SK-N-SH (cell line): ENCODE measurements at places on chromosomes 2 and 18. TPM values are rescaled to one million over a fixed set of nuclear protein-coding genes. Genes with fewer than 3 reads are reported as not detected.
A peak's percentile ranks its signal among the peaks of the same experiment; 100 is the strongest.

DNA sequence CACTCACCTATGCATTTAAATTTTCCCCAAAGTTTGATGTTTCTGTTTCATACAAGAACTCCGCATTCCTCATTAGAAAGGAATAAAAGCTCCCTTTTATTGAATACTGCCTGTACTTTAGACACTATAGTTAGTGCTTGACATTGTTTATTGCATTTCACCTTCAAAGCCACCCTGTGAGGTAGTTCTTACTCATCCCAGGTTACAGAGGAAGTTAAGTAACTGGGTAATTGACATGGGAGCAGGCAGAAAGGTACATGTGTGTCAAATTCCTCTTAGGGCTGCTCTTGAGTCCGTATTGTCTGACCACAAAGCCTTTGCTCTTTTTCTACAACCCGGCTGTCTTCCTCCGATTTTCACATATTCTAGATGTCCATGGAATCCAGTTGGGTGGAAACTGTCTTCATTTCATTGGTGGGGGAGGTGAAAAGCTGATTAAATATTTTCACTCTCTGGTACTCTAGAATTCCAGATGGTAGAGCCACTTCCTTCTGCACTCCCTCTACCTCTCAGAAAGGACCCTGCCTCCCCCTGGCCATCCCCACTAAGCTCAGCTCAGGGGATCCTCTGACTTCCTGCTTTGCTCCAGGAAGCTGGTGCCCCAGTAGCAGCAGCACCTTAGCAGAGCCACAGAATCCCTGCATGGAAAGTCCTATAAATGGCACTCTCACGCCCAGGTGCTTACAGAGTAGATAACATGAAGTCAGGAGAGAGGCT, 319.2 kb downstream of the LRATD1 start:
- H3K4me1 ChIP-seq, result no peaks in the 10 kb centered on the region
- no peak for DNase-seq
- H3K36me3 ChIP-seq, result no peaks in the 10 kb centered on the region
- no peak overlapping the region for H3K27ac ChIP-seq

- peaks cover 1% of the 10 kb centered on the region; the same call in 1 of the 2 replicates for H3K4me1 ChIP-seq
- no peaks in the 10 kb centered on the region for H3K27me3 ChIP-seq
- no peak for DNase-seq
- no peaks in the 10 kb centered on the region for H3K36me3 ChIP-seq
Measured at GRCh38 chr2:42101206-42102023, 53.6 kb downstream of the PKDCC start.

DNA sequence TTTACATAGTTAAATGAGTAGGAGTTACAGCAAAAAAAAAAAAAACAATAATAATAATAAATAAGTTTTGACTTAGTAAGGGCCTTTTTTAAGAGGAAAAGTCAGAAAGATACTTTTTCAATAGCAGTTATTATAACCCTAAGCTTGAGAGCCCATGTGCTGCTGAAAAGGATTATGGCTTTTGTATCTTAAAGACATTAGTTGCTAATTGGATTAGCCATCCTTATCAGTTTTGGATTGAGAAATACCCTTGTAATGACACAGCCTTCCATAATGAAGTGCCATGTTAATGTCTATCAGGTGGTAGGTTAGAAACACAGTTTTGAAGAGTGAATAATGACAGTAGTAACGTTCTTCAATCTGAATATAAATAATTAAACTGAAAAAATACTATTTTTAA, 554.0 kb downstream of the RIT2 start:
- H3K4me1 ChIP-seq, result no peaks in the 10 kb centered on the region
- no peak overlapping the region for H3K4me3 ChIP-seq
- no peak overlapping the region for H3K27ac ChIP-seq
- no peaks in the 10 kb centered on the region for H3K27me3 ChIP-seq

GRCh38 chr2:232236200-232236599, 142.4 kb upstream of the ALPP start:
- no peak overlapping the region for H3K27ac ChIP-seq
- DNase-seq, result no peak
- H3K4me1 ChIP-seq, result no peaks in the 10 kb centered on the region
- no peaks in the 10 kb centered on the region for H3K27me3 ChIP-seq

- no peak for DNase-seq
- H3K36me3 ChIP-seq, result no peaks in the 10 kb centered on the region
- H3K4me3 ChIP-seq, result no peak overlapping the region
- no peaks in the 10 kb centered on the region for H3K27me3 ChIP-seq
- no peaks in the 10 kb centered on the region for H3K4me1 ChIP-seq
Measured at GRCh38 chr2:158204741-158205165, 103.1 kb downstream of the UPP2 start.

- no peak overlapping the region for H3K4me3 ChIP-seq
- no peaks in the 10 kb centered on the region for H3K27me3 ChIP-seq
- DNase-seq, result no peak
- H3K36me3 ChIP-seq, result no peaks in the 10 kb centered on the region
- H3K4me1 ChIP-seq, result peaks cover 2% of the 10 kb centered on the region; the same call in 1 of the 2 replicates
Measured at GRCh38 chr18:59068276-59069071, 71.2 kb upstream of the SEC11C start.

GRCh38 chr2:223774193-223774592, 63.2 kb downstream of the AP1S3 start:
- H3K36me3 ChIP-seq, result no peaks in the 10 kb centered on the region; the same call in 1 of the 2 replicates
- DNase-seq, result no peak
- no peak overlapping the region for H3K4me3 ChIP-seq
- H3K27ac ChIP-seq, result no peak overlapping the region
- no peaks in the 10 kb centered on the region for H3K27me3 ChIP-seq

DNA sequence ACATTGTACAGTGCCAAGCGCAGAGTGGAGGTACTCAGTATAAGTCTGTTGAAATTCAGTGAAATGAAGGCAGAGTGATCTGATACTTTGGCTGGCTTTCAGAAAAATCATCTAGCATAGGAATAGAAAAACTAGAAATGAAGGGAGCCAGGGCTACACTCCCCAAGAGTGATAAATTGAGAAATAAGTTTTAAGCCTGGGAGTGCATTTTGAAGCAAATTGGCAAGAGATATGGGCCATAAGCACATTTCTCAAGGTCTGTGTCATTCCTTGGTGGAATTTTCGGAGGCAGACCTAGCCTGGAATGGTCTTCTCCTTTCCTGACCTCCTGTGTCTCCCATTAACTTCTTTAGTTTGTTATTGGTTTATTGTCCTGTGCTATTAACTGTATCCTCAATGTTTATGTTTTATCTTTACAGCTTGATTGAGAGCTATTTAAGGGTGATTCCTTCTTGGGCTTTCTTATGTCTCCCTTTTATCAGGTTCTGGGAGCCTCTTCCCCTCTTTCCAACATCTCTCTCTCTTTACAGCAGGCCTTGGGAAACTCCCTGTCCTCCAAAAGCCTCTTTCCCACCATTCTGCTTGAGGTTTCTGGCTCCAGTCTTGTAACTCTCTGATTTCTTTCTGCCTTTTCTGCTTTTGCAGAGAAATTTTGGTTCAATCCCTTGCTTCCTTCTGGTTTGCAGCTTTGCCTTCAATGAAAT, 649.5 kb downstream of the SLC4A3 start:
- peak overlapping the region; percentile 76 for H3K27ac ChIP-seq
- H3K27me3 ChIP-seq, result no peaks in the 10 kb centered on the region
- H3K4me1 ChIP-seq, result peaks cover 44% of the 10 kb centered on the region
- DNase-seq, result no peak
- no peak overlapping the region for H3K4me3 ChIP-seq

DNA sequence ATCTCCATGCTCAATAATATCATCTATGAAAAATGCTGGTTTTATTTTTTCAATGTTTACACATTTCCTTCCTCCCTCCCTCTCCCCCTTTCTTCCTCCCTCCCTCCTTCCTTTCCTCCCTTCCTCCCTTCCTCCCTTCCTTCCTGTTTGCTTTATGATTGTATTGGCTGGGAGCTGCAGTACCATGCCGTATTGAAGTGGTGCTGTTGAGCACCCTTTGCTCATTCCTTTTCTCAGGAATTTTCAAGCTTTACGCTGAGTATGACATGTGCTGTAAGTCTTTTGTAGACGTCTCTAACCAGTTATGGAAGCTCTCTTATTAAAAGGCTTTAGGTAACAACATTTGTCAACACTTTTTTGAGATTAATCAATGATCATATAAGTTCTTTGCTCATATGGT, 100.4 kb downstream of the SNTG2 start:
- peak; percentile 44 for DNase-seq
- H3K4me1 ChIP-seq, result peaks cover 19% of the 10 kb centered on the region
- H3K27ac ChIP-seq, result no peak overlapping the region
- H3K4me3 ChIP-seq, result no peak overlapping the region
- no peaks in the 10 kb centered on the region for H3K27me3 ChIP-seq
- H3K36me3 ChIP-seq, result no peaks in the 10 kb centered on the region

DNA sequence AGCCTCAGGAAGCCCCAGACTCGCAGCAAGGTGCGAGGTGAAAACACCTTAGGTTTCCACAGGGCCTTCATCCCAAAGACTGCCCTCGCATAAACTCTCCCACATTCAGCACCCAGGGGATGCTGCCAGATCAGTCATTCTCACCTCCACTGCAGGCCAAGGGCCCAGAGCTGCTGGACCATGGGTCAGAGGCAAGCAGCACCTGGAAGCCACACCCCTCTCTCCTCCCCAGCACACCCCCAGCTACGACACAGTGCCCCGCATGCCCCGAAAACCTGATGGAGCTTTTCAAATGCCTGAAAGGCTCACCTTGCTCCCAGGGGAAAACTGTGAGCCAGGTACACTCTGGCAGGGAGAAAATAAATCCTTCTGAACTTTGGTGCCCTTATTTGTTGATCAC, 31.9 kb upstream of the LDLRAD4 start:
- H3K27me3 ChIP-seq, result no peaks in the 10 kb centered on the region; the same call in 1 of the 2 replicates
- H3K4me3 ChIP-seq, result no peak overlapping the region
- no peak overlapping the region for H3K27ac ChIP-seq
- no peak for DNase-seq

DNA sequence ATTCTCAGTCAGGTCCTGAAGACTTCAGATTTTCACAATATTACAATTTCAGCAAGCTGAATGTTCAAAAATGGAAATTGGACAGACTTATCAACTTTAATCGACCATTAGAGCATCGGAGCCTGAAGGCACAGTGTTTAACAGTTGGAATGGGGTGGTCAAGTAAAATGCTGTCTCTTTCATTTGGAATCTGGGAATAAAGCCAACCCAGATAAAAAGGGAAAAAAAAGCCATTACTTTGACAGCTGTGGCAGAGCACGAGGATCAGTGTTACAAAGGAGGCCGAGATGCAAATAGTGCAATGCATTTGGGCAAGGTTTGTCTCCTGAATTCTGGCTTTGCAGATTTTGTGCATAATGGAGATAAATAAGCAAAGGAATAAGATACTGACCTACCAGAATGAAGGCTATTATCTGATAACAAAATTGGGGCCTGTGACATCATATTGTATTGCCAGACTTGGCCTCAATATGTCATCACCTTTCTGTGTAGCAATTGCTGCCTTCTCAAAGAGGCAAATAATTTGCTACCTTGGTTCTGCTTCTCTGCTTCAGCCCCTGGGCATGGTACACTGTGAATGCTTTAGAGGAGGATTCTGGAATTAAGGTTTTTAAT, 277.5 kb upstream of the KLHL29 start:
- no peaks in the 10 kb centered on the region for H3K27me3 ChIP-seq
- H3K36me3 ChIP-seq, result no peaks in the 10 kb centered on the region
- H3K4me1 ChIP-seq, result peaks cover 17% of the 10 kb centered on the region
- peak overlapping the region; percentile 93 for H3K27ac ChIP-seq

GRCh38 chr2:217988014-217988839, 14.6 kb downstream of the TNS1 start:
- no peak overlapping the region; the same call in 1 of the 2 replicates for H3K27ac ChIP-seq
- peaks cover 18% of the 10 kb centered on the region; the same call in 1 of the 2 replicates for H3K36me3 ChIP-seq
- H3K4me3 ChIP-seq, result no peak overlapping the region
- DNase-seq, result peak; percentile 83
- no peaks in the 10 kb centered on the region for H3K27me3 ChIP-seq

DNA sequence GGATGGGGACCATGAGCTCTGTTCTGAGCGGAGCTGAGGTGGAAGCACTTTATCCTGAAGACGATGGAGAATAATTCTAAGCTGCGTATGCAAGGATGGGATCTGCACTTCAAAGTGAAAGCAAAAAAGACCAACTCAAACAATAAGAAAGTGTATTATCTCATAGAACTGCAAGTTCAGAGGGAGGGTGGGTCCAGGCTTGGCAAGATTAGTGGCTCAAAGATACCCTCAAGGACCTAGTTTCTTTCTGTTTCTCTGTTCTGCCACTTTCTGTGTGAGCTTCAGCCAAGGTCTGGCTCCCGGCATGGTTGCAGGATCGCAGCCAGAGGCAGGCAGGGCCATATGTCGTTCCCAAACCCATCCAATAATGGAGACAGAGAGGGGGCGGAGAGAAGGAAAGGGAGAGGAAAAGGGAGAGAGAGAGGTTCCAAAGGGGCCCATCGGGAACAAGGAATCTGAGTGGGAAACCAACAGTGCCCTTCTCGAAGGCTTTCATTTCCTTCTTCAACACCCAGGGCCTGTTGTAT, 169.2 kb upstream of the NCK2 start:
- H3K4me1 ChIP-seq, result no peaks in the 10 kb centered on the region
- H3K4me3 ChIP-seq, result no peak overlapping the region
- H3K27me3 ChIP-seq, result no peaks in the 10 kb centered on the region; the same call in 1 of the 2 replicates
- H3K27ac ChIP-seq, result no peak overlapping the region
- no peaks in the 10 kb centered on the region for H3K36me3 ChIP-seq
- no peak for DNase-seq

- no peak for DNase-seq
Measured at GRCh38 chr2:149089068-149089467, 50.6 kb downstream of the LYPD6B start.

- no peak overlapping the region for H3K4me3 ChIP-seq
- H3K36me3 ChIP-seq, result no peaks in the 10 kb centered on the region
- H3K27ac ChIP-seq, result no peak overlapping the region
- DNase-seq, result no peak
- H3K27me3 ChIP-seq, result no peaks in the 10 kb centered on the region
Measured at GRCh38 chr2:19169134-19169768, 189.2 kb downstream of the OSR1 start.

GRCh38 chr2:45273412-45274249, 264.4 kb upstream of the SIX2 start:
- H3K27ac ChIP-seq, result no peak overlapping the region
- H3K36me3 ChIP-seq, result no peaks in the 10 kb centered on the region
- peaks cover 36% of the 10 kb centered on the region for H3K4me1 ChIP-seq
- no peak for DNase-seq
- no peak overlapping the region for H3K4me3 ChIP-seq

GRCh38 chr2:128867936-128868636, 549.4 kb upstream of the HS6ST1 start:
- H3K4me3 ChIP-seq, result no peak overlapping the region
- H3K27ac ChIP-seq, result no peak overlapping the region
- H3K4me1 ChIP-seq, result no peaks in the 10 kb centered on the region
- DNase-seq, result no peak
- no peaks in the 10 kb centered on the region for H3K36me3 ChIP-seq

ERICH2 gene
- not detected in 2 replicates for polyA plus RNA-seq

CD8A gene
- polyA plus RNA-seq, result 0.05 and 0.08 TPM in 2 replicates

DAW1 gene
- polyA plus RNA-seq, result 1.2 and 2.4 TPM in 2 replicates
